ENCODE measurements at places on chromosomes 4 and X.

DNA sequence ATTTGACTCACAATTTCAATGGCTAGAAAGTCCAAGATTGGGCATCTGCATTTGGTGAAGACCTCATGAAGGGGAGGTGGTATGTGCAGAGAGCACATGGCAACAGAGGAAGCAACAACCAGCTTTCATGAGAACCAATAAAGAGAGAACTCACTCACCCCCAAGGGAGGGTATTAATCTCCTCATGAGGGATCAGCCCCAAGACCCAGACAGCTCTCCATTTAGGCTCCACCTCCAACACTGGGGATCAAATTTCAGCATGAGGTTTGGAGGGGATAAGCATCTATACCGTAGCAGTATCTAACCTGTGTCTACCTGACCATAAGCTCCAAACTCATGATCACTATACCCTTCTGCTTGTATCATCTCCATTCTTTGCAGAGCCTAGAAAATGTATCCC lies 9.3 kb upstream of the TBC1D19 start:
- DNase-seq: no peak

DNA sequence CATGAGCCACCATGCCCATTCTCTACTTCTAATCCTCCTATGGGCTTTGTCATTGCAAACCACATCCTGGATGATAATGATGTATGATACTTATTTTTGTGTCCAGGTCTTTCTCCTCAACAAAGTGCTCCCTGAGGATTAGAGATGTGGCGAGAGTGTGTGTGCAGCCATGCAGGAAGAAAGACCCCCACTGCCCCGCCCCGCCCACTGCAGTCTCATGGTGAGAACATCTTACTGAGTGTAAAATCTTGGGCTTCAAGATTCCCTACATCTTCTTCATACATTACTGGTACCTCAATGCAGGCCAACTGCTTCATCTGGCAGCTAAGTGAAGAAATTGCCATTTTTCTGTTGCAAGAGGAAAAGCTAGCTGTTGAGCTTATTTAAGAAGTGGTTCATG lies 25.9 kb upstream of the MAP3K15 start:
- DNase-seq: peak; percentile 29

- DNase-seq: peak; percentile 46
Measured at GRCh38 chr4:183384983-183385382, 59.5 kb upstream of the CDKN2AIP start.

DNA sequence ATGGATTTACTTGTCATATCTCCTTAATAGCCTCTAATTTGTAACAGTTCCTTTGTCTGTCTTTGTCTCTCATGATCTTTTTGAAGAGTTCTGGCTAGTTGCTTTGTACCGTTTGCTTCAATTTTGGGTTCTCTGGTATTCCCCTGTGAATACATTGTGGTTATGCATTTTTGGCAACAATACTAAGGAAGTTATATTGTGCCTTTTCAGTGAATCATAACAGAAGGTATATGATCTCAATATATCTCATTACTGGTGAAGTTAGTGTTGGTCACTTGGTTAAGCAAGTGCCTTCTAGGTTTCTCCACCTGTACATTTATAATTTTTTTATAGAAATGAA lies 48.6 kb downstream of the DCLK2 start:
- DNase-seq: no peak

- DNase-seq: no peak
Measured at GRCh38 chr4:33518856-33519255, 2725.5 kb downstream of the ARAP2 start.

- no peak for DNase-seq
Measured at GRCh38 chr4:150337734-150338133, 244.2 kb upstream of the MAB21L2 start.

GRCh38 chr4:153514001-153514526 lies 47.9 kb downstream of the TMEM131L start:
- no peak for DNase-seq

DNA sequence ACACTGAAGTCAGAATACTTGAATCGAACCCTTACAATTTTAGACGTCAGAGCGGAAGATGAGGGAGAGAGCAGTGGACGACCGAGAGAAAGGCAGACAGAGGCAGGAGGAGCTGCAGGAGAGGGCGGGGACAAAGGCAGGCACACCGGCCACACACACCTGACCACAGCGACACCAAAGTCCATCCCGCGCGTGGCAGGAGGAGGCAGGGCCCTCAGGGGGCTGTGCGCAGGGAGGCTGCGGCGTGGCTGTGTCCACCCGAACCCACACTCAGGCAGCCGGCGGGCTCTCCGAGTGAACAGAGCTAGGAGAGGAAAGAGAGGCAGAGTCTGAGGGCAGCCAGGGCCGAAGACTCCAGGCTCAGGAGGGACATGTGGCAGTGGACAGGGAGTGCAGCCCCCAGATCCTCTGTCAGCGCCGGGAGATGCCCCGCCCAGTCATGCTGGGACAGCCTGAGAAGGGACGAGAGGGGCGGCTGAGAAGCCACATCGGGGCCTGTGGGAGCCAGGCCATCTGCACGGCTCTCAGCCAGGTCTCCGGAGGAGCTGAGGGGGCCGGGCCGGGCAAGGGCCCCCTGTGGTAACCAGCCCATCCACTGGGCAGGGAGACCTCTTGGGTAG lies 20.1 kb downstream of the GAK start:
- peak; percentile 65 for DNase-seq

GRCh38 chrX:154123241-154124219 lies 20.5 kb upstream of the OPN1LW start:
- DNase-seq: peak; percentile 82

- no peak for DNase-seq
Measured at GRCh38 chr4:1794809-1795298, 1.8 kb downstream of the FGFR3 start.

- DNase-seq: no peak
Measured at GRCh38 chr4:30866346-30866745, 146.2 kb downstream of the PCDH7 start.

GRCh38 chr4:113179996-113180395 lies 130.5 kb downstream of the ANK2 start:
- no peak for DNase-seq

- DNase-seq: no peak
Measured at GRCh38 chrX:17679820-17680219, 57.5 kb upstream of the SCML1 start.

DNA sequence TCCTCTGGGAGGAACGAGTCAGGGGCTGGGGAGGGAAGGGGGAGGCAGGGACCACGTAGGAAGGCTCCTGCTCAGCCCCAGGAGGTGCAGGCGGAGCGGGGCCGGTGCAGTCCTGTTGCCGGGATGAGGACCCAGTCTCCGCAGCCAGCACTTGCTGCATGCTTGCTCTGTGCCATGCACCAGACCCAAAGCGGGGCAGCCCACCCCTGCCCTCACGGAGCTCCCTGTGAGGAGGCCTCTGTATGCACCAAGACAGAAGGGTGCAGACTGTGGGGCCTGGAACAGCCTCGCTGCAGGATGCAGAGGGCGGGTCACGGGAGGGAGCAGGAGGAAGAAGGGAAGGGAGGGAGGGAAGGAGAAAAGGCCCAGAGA lies 61.9 kb downstream of the ABLIM2 start:
- DNase-seq: no peak

DNA sequence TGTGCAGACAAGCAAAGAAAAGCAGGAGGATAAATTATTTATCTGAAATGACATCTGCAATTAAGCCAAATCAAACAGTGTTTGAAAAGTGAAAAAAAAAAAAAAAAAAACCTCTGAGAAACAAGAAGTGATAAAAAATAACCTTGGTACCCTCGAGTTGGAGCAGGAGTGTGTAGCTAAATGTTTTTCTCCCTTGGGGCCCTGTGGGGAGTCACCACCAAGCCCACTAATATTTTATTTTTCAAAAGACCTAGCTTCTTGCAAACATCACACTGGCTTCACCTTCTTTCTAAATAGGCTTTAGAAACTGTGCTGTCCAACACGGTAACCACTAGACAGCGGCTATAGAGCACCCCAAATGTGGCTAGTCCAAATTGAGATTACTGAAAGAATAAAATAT lies 47.7 kb downstream of the SNX25 start:
- no peak for DNase-seq

GRCh38 chrX:124736553-124737270 lies 390.3 kb downstream of the SH2D1A start:
- DNase-seq: no peak

- no peak for DNase-seq
Measured at GRCh38 chr4:104425948-104426347, 68.7 kb downstream of the CXXC4 start.

GRCh38 chr4:69056921-69057550 lies 39.2 kb upstream of the UGT2B7 start:
- DNase-seq: no peak

GRCh38 chr4:119162174-119162573 lies 26.5 kb downstream of the MYOZ2 start:
- no peak for DNase-seq

DNA sequence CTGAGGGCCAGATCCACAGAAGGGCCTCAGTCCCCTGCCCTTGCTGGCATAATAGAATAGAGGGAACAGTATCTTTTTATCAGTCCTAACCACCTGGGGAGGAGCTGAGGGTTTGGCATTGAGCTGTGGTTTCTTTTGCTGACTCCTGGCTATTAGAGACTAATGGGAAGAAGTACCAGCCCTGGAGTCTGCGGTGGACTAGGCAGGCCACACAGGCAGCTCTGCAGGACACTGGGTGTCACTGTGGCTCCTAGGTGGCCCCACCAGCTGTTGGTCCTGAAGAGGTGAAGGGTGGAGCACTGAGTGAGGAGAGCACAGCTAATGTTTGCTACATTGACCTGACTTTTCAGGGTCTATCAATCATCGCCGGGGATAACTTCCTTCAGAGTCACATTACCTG lies 52.8 kb upstream of the GPC4 start:
- no peak for DNase-seq

GRCh38 chr4:184091986-184092385 lies 125.7 kb downstream of the ENPP6 start:
- DNase-seq: no peak

- DNase-seq: no peak
Measured at GRCh38 chr4:11069581-11070211, 359.0 kb downstream of the HS3ST1 start.

DNA sequence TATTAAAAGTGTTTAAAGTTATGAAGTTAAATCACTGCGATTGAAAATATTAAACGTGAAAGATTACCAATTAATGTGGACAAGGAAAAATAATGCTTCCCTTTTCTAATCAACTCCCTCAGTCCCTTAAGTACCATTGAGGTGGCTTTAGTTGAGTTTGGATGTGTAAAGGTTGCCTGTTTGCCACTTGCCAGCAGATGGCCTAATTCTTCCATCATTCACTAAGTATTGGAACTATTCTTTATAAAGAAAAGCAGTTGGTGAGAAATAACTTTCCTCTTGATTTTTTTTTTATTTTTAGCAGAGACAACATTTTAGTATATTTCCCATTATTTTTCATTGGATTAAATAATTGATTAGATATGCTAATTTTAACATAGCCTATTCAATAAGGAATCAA lies 295.9 kb upstream of the TACR3 start:
- DNase-seq: no peak

- peak; percentile 87 for DNase-seq
Measured at GRCh38 chr4:173371292-173372192, 788 bp downstream of the SAP30 start.

DNA sequence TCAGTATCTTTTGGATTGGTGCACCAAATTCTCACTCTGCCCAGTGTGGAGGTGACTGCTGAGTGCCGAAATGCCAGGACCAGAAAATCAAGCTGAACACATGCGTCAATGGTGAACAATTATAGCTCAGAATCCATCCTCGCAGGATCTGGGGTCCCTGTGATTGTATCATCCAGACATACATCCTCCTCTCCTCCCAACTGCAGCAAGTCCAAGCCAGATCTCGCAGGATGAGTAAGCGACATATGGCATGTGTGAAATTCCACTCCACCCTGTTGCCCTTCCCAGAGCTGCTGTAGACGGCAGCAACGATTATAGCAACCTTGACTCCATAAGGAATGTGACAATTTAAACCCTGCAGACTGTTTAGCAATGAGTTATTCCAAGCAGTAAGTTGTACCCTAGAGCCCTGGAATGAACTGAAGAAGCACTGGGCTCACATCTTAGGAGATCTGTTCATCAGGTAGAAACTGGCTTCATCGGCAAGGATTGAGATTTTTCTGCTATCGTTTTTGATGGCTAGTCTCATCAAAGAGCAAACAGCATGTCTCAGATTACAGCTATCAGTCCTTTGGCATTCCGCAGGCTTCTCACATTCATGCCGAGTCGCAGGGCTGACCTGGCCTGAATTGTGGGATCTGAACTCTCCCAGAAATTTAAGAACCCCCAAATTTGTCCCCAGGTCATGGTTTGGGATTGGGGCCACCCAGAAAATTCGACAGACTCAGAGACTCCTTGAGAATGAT lies 35.5 kb upstream of the SORBS2 start:
- DNase-seq: no peak

DNA sequence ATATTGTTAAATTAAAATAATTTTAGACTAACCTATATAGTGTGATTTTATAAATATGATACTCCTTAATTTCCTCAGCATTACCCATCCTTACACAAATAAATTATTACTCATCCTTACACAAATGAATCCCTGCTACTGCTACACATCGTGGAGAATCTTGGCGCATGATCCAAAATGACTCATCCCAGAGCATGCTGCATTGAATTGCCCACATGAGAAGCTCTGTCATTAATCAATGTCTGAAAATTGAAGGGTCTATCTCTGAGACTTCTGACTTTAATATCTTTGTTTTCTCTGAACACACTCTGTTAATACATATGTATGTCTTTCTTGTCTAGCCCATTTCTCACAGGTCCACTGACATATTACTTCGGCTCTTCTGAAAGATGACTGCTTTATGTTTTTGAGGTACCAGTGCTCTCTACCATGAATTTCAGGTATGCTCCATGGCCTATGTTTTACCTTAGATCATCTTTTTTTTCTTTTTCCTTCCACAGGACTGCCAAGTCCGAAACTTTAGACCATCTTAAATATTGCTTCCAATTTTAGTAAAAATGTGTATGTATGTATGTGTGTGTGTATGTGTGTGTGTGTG lies 15.7 kb upstream of the DUSP21 start:
- no peak for DNase-seq

GRCh38 chr4:158164768-158165213 lies 8.0 kb downstream of the GASK1B start:
- DNase-seq: no peak

DNA sequence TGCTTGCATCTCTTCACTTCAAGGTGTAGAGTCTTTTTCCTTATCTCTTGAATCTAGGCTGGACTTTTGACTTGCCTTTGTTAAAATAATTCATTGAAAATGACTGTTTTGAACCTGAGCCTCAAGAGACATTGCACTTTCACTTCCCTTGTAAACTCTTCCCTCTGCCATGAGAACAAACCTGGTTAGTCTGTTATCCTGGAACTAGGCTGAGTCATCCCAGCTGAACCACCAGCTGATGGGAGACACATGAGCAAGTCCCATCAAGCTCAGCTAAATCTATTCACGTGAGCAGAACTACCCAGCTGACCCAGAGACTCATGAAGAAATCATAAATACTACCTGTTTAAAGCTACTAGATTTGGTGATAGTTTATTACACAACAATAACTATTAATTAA lies 202.3 kb upstream of the CENPE start:
- DNase-seq: no peak

- DNase-seq: no peak
Measured at GRCh38 chr4:88158038-88158488, 376 bp downstream of the ABCG2 start.

DNA sequence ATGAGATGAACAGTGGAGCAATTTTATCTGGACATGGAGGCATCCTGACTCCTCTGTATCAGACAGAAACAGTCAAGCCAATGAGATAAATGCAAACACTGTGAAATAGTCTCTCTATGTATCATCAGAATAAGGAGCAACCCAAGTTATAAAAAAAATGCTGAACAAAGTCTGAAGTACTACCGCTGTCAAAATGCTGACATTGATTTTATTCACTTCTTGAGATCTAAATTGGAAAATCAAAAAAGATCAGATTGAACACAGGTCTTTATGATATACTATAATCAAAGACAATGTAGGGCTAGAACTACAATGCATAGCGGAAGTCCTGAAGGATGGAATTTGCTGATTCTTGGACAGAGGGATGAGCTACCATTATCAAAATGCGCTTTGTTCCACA lies 76.1 kb downstream of the FTHL17 start:
- DNase-seq: no peak
